Caudate nucleus (tissue), 63 donors: ENCODE measurements at places on chromosomes 11 and 22.

GRCh38 chr11:5803982-5804381, 4.7 kb upstream of the OR52N2 start:
- DNase-seq = no peak

DNA sequence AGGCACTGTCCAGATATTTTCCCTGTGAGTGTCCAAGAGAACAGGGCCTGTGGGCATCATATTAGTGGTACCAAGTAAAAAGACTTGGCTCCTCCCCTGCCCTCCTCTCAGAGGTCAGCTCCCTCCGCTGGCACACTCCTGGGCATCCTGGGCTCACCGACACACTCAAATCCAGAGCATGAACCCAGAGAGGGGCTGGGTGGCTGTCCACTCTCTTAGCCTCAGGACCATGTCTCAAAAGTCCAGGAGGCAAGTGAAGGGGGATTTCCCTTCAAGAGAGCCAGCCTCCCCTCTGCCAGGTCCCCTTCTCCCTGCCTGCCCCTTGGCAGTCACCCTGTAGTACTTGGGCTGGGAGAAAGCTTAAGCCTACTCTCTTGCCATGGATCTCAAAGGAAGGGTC, 10.3 kb downstream of the BCL9L start:
- no peak for DNase-seq

GRCh38 chr22:40348025-40348658, 1.8 kb downstream of the ADSL start:
- peak; percentile 35 for DNase-seq

- DNase-seq = no peak
These were observed 3.0 kb downstream of the JAM3 start for GRCh38 chr11:134071766-134072402.

DNA sequence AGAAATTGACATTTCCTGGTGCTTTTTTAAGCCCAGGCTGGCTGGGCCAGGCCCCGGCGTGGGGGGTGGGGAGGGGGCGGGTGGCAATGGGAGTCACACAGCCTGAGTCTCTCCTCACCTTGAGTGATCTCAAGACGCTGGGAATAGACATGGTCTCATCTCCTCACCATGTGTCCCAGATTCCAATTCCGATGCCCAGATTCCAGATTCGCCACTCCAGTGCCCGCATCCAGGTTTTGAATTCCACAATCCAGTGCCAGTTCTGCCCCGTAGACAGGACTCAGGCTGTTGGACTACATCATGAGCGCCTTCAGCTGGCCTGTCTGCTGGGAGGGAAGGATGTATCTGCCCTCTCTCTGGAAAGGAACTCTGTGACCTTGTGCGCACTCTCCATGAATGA, 19.1 kb downstream of the KCNC1 start:
- DNase-seq = no peak
